ENCODE measurements at places on chromosomes 4 and X.
A peak's percentile ranks its signal among the peaks of the same experiment; 100 is the strongest.

DNA sequence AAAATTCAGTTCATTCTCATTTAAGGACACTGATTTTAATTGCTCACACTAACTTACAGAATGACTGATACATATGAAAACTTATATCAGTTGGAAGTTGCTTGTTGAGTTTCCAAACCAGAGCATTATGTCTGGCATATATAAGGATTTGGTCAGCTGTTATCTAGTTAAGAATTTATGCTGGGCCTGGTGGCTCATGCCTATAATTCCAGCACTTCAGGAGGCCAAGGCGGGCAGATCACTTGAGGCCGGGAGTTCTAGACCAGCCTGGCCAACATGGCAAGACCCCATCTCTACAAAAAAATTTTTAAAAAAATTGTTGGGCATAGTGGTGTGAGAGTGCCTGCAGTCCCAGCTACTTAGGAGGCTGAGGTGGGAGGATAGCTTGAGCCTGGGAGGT is 73.1 kb downstream of the SPRY1 start:
- DNase-seq: no peak

DNA sequence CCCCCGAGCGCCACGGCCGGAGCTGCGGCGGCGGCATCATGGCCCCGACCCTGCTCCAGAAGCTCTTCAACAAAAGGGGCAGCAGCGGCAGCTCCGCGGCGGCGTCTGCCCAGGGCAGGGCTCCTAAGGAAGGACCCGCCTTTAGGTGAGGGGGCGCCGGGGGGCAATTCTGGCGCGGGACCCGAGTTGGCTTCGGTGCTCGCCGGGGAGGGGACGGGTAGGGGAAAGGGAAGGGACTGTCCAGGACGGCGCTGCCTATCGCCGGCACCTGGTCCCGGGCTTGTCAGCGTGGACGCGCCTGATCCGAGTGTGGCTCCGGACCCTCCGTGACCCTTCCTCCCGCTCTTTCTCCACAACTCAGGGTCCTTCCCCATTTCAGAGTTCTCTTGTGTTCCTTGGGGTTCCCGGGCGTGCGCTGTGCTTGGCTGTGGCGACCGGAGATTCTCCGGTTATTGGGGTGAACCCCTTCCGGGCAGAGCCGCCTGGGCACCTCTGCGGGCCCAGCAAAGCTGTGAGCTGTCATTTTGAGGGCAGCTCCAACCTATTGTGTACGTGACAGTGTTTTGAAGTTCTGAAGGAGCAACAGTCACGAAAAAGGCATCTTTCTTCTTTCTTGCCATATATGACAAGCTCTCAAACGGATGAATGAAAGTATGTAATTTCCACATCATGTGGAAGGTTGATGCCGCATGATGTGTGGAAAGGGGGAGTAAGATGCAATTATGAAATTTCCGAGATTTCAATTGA is 522 bp downstream of the FNIP2 start:
- peak; percentile 31 for DNase-seq

- DNase-seq: no peak
These were observed 1.9 kb upstream of the SCML1 start for GRCh38 chrX:17735406-17735805.

GRCh38 chrX:78124307-78124706 is 15.1 kb downstream of the TAF9B start:
- no peak for DNase-seq

DNA sequence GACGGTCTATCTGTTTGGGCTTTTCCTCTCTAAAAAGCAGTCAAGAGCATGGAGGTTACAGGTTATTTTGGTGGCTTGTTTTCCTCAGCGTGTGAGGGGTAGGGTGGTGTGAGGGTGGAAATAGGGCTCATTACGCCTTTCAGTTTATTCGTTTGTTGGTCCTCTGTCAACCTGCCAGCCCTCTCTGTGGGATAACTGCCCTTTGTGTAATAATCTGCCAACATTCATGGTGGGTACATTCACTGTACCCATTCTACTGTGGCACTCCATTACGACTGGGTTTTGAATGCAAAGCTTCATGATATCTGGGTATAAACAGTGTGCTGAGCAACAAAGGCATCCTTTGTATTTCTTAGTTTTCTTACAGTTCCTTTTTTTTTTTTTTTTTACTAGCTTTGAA is 136.4 kb downstream of the ADGRL3 start:
- no peak for DNase-seq

- no peak for DNase-seq
These were observed 1.6 kb downstream of the PCDH10 start for GRCh38 chr4:133150486-133151340.

- peak; percentile 73 for DNase-seq
These were observed 763 bp downstream of the GRSF1 start for GRCh38 chr4:70838666-70839588.

DNA sequence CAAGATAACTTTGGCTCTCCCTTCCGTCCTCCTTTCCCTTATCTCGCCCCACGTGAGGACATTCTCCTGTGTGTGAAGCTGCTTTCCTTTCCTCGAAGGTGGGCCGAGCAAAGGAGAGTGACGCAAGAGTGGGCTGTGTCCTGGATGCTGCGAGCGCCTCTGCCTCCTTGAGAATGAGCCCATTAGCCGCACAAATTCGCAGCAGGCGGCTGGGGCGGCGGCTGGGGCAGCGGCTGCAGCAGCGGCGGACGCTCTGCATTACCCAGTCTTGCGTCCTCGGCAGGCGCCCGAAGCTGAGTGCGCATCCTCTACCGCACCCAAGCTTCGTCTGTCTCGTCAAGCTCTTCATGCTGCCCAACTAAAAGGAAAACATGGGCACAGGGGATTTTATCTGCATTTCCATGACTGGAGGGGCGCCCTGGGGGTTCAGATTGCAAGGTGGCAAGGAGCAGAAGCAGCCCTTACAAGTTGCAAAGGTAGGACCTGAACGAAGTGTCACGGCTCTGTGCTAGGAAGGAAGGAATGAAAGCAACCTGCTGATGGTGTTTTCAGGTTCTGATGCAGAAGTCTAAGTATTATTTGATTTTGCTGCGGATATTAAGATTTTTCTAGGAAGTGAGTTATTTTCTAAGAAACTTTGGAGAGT is at the start of gene SYNPO2:
Gene SYNPO2 (plus strand): TSS at position 189 of the 646 bp plus-strand sequence. CDS start 183 bp downstream, at position 372.
- peak; percentile 73 for DNase-seq

DNA sequence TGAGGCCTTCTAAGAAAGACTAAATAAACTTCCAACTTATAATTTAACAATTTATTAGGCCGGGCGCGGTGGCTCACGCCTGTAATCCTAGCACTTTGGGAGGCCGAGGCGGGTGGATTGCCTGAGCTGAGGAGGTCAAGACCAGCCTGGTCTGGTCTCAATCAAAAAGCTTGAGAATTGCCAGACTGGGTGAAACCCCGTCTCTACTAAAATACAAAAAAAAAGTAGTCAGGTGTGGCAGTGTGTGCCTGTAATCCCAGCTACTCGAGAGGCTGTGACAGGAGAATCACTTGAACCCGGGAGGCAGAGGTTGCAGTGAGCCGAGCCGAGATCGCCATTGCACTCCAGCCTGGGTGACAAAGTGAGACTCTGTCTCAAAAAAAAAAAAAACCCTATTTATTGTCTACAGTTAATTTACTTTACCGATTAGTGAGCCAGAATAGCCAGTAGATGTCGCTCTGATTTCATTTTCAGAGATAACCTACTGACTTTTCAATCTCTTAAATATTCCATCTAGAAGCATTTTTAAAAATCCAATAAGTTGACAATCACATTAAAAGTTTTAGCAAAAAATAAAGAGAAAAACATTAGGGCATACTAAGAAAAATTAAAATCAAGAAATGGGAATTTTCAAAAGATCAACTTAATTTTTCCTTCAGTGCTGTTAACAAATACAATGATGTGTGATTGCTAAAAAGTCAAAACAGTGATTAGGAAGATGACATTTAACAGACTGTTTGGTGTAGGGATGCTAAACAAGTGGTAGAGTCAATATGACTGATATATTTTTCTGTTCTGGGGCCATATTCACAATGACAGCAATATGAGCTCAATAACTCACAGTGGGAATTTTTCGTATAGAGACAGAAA is 4.3 kb upstream of the SHROOM3 start:
- DNase-seq: no peak

DNA sequence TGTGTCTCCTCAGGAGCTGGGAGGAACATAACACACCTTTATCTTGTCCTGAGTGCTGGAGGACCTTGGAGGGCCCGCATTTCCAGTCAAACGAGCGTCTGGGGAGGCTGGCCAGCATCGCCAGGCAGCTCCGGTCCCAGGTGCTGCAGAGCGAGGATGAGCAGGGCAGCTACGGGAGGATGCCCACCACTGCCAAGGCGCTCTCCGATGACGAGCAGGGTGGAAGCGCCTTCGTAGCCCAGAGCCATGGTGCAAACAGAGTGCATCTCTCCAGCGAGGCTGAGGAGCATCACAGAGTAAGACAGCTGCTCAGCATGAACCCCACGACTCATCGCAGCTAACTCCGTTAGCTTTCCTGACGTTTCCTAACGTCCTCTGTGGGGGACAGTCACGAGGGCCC is 430 bp downstream of the TRIML1 start:
- DNase-seq: no peak

GRCh38 chr4:25535701-25536473 is 119.8 kb upstream of the SLC34A2 start:
- no peak for DNase-seq

DNA sequence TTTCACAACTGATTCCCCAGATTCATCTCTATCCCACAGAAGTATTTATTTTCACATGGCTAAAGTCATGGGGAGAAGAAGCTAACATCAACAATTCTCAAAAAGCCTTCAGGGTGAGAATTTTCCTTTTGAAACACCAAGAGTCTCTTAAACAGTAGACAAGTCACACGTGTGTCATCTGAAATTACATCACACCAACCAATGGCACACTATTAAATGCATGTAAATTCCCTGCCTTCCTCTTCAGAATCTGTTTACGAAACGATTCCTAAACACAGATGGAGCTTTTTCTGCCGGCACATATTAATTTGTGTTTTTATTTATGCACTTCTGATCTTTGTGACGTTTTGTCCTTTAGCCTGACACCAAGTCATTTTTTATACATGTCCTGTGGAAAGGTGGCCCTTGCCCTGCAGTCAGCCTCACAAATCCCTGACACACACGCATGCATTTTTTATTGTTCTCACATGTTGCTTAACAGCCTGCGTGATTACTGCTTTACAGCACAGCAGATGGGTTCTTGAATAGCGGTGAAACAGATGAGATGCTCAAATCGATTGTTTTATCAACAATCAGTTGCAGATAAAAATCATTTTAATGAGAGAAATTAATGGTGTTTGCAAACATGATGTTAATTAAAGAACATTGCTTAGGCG is 735.9 kb upstream of the TENM3 start:
- no peak for DNase-seq

DNA sequence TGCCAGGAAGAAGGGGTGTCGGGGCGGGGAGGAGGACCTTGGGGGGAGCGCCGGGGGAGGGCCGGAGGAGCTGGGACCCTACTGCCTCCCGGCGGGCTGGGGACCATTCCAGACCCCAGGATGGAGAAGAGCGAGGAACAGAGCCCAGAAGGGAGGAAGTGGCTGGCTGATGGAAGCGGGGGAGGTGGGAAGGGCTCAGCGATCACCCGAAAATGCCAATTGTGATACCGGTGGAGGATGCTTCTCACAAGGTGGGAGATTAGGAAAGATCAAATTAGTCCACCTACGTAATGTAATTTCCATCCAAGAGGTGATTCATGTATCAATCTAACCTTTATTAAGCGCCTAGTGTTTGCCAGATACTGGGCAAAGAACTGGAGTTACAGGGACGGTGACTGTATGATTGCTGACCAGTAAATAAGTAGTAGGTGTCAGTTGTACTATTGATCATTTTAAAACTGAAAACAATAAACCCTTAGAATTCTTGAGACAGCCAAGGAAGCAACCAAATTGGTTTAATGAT is 452 bp upstream of the RAI2 start:
- DNase-seq: no peak

DNA sequence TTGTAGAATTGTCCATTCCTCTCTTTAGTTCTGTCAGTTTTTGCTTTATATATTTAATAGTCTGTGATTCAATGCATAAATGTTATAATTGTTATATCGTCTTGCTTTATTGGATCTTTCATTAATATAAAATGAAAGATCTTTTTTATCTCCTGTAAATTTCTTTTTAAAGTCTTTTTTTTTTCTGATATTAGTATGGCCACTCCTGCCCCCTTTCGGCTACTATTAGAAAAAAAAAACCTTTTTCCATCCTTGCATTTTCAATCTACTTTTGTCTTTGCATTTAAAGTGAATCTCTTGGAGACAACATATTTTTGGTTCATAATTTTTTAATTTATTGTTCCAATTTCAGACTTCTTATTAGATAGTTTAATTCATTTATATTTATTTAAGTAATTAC is 677.4 kb upstream of the NDST4 start:
- no peak for DNase-seq
